ENCODE measurements at places on chromosomes 1 and 21.

DNA sequence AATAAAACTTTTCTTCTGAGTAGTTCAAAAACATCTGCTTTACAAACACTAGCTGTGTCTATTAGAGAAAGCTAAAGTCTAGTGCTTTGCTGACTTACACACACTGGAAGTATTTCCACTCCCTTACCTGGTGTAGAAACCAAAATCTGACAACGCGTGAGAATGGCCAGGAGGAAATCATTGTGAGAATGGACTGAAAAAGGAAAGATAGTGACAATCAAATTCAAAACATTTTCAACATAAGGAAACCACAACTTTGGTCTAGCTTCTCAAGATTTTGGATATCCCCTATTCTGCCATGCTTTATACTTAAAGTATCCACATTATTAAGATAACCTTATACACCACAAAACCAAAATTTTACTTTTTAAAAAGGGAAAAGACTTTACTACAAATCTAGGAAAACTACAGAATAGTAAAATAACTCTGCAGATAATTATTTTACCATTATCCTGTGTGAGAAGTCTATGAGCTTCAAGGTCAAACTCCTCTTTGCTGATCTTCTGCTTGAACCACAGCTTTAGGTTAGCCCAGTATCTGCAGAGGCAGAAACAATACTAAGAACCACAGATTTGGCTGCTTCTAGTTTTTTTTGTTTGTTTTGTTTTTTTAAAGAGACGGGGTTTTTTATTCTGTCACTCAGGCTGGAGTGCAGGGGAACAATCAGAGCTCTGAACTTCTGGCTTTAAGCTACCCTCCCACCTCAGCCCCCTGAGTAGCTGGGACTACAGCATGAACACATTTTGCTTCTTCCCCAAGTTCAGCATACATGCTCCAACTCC is 6.6 kb downstream of the TADA1 start:
- no peak for DNase-seq

- no peak for DNase-seq
These were observed 114.3 kb upstream of the ZNF678 start for GRCh38 chr1:227449051-227449450.

DNA sequence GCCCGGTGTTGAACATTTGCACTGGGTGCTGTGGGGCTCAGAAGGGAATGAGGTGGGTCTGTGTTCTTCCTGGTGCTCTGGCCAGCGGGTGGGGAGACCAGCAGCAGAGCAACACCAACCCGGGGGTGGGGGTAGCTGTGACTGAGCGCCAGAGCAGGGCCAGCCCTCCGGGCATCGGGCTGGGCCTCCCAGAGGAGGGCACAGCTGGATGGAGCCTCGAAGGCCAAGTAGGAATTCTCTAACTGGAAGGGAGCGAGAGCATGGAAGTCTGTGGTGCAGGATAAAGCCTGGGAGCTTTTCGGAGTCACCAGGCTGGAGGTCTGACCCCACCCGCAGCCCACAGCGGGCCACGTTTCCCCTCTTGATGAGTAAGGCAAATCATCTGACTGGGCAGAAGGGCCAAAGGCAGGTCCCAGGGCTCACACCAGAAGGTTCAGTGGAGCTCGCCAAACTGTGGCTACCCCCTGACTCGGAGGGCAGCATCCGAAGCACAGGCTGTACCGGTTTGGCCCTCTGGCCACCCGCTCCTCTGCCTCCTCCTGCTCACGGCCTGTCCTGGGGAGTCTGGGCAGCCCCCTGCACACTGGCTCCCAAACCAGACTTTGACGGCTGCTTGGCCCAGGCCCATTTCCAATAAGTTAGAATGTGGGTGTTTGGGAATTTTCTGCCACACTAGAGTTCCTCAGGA is 18.8 kb downstream of the SLC1A7 start:
- DNase-seq: no peak

DNA sequence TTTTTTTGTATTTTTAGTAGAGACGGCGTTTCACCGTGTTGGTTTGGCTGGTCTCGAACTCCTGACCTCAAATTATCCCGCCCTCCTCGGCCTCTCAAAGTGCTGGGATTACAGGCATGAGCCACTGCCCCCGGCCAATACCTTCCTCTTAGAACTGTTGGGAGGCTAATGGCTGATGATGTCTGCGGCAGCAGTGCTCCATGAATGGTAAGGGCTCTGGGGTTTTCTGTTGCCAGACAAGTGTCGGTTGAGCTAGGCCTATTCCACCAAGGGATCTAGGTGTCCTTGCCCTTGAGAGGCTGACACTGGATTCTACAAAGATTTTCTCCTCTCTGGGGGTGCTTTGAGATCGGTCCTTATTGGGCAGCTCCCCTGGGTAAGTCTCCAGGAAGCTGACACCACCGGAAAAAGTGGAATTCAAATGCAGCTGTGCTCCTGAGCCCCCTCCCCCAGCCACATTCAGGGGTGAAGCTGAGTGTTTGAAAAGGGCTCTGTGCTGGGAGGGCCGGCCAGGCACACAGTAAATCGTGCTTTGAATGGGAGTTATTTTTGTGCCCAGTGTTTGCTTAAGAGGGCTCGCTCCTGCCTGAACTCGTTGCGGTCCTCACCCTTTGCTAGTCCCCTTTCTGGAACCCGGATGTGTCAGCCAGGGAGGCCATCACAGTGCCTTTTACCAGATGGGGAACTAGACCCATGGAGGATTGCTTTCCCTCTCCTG is 5.2 kb downstream of the SOX13 start:
- DNase-seq: no peak

DNA sequence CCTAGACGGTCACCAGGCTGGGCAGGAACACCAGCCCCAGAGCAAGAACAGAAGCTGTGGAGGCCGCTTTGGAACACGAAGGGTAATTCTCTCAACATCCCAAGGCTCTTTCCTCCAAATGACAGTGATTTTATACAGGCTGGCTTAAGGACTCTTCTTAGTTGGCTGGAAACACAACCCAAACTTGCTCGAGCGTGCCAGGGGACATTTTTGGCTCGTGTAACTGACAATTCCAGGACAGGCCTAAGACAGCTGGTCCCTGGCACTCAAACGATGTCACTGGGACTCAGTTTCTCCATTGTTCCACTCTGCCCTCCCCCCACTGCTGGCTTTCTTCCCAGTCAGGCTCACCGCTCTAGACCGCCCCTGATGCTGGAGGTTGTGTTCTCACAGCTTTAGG is 164.7 kb downstream of the NPHP4 start:
- no peak for DNase-seq

- no peak for DNase-seq
These were observed 121.8 kb upstream of the SLC44A3 start for GRCh38 chr1:94698356-94698755.

All from large intestine (tissue), 12 donors.